Effector CD8-positive, alpha-beta T cell (primary cell): ENCODE measurements at places on chromosomes 2 and 18.

DNA sequence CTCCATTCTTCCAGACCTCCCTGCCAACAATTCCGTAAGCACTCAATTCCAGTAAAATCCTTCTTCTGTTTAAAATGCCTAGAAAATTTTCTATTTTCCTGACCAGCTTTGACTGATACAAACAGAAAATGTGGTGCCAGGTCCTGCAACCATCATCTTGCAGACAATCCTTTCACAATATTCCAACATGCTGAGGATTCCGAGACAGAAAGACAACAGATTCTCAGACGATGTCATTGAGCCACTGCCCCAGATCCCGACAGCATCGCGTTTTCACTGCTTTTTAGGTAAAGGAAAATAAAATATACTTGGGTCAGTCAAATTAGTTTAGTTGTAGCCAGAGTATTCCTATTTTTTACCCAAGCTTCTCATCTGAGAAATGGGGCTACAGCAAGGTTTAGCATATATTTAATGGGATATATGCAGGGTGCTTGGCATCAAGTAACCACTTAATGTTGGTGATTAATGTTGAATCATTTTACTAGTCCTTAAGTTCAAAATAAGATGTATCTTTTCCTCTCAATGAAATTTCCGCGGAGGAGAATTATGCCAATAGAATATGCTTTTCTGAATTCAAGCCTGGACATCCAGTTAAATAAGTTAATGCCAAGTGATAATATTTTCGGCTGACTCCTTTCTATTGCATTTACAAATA, 866.6 kb downstream of the SLC4A3 start:
- no peak for DNase-seq

DNA sequence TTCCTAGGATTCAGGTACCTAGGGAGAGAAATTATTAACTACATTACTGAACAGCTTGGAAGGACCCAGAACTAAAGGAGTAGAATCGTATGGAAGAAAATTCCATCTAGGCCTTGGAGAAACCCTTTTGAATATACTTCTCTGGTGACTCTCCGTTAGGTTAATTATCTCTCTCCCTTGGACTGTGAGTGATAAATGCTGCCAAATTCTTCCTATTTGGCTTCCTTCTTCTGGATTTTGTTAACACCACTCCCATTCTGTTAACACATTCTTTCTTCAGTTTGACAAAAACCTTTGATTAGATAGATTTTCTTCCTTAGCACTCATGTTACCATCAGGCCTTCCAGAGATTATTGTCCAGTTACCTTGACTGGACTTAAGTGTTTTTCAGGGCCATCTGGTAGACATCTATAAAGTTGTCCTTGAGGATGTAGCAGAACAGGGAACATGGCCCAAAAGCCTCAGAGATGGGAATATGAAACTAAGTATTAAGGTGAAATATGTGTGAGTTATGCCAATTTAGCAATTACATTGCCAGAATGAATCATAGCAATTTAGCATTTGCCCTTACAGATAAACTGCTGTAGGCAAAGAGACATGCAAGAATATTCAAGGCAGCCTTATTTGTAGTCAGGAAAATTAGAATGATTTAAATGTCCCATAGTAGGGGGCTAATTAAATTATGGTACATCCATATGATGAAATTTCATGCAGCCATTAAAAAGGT, 6.7 kb downstream of the CYP27A1 start:
- no peak for DNase-seq

GRCh38 chr2:29374823-29375222, 259.6 kb downstream of the CLIP4 start:
- no peak for DNase-seq

DNA sequence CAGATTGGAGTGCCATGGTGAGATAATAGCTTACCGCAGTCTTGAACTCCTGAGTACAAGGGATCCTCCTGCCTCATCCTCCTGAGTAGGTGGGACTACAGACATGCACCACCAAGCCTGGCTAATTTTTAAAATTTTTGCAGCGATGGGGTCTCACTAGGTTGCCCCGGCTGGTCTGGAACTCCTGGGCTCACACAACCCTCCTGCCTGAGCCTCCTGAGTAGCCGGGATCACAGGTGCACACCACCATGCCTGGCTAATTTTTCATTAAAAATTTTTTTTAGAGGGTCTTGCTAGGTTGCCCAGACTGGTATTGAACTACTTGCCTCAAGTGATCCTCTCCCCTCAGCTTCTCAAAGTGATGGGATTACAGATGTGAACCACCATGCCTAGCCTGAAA, 27.8 kb downstream of the RAB31 start:
- no peak for DNase-seq

DNA sequence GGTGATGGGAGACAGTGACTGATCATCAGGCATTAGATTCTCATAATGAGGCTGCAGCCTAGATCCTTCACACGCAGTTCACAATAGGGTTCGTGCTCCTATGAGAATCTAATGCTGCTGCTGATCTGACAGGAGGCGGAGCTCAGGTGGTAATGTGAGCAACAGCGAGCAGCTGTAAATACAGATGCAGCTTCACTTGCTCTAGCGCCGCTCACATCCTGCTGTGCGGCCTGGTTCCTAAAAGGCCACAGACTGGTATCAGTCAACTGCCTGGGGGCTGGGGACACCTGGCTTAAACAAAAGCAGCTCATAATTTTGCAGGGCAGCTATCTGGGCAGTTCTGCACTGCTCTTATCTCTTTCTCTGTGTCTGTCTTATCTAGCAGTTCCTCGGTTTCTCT, 20.4 kb upstream of the CD226 start:
- DNase-seq, result no peak

- no peak for DNase-seq
These were observed 89.6 kb downstream of the ITGB1BP1 start for GRCh38 chr2:9333591-9334171.
